LoVo (cell line): ENCODE measurements at places on chromosomes 6 and 20.
A peak's percentile ranks its signal among the peaks of the same experiment; 100 is the strongest.

DNA sequence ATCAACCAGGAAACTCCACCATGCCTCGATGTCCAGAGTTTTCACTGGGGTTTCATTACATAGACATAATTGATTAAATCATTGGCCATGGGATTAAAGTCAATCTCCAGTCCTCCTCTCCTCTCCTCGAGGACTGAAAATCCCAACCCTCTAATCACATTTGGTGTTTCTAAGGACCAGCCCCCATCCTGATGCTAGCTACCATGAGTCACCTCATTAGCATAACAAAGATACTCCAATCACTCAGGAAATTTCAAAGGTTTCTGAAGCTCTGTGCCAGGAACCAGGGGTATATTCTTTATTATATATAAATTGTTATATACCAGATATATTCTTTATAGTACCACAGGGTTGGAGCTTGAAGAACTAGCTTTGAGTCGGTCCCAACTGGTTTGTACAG lies 212.9 kb upstream of the PRND start:
- no peak for DNase-seq

DNA sequence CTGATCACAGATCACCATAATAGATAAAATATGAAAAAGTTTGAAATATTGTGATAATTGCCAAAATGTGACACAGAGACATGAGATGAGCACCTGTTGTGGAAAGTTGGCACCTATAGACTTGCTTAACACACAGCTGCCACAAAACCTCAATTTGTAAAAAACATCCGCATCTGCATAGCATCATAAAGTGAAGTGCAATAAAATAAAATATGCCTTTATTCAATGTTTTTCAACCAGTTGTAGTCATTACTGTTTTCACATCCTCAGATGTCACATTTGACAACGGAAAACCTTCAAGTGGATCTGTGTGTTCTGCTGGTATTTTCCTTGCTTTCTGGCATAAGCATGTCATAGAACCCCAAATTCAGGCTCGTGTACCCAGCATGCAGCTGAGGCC lies 50.2 kb upstream of the IFNGR1 start:
- DNase-seq = no peak

DNA sequence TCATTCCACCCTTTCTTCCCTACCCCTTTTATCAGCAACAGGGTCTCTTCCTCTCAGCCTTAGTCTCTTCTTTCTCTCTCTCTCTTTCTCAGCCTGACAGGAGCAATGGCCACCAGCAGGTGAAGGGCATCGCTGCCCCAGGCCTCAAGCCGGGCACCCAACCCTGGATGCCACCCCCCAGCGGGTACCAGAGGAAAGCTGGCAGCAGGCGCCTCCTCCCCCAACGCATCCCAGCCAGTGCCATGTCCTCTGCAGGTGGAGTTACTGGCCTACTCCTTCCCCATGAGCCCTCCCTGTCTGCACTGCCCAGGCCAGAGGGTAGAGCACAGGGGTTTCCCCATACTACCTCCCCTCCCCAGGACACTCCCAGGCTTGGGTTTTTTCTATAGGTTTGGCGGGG lies 32.2 kb downstream of the EIF2S2 start:
- no peak for DNase-seq

- no peak for DNase-seq
Observed at GRCh38 chr20:4664691-4665360, 56.9 kb upstream of the PRND start.

DNA sequence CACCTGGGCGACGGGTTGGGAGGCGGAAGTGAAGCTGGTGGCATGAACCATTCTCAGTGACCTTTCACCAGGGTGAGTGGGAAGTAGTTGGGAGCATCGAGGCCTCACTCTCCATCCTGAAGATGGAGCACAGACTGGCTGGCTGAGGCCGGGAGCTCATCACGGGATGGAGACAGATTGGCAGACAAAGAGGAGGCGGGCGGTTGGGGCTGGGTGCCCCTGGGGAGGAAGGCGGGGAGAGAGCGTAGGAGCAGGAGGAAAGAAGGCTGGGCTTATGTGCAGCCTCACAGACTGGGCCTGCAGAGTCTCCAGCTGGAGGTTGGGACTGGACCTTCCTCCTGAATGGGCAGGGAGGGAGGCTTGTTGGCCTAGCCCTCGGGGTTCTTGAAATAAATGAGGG lies 44.2 kb upstream of the SCRT2 start:
- no peak for DNase-seq

GRCh38 chr6:74631564-74631963 lies 574.3 kb downstream of the COL12A1 start:
- DNase-seq = no peak

DNA sequence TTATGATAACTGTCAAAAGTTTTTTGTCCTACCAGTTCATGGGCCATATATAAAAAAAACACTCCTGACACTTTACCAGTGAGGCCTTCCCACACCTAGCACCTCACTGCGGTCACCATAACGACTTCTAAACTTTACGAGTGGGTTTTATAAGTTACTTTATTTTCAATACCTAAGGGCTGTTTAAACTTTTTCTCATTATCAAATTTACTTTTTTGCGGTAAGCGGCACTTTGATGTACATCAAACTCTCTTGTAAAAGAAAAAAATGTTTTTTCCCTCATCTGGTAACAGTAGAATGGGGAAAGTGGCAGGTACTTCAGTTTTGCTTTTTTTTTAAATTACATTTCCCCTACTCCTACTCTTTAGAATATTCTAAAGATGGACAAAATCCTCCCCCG lies 36.2 kb downstream of the FYN start:
- DNase-seq = no peak

- DNase-seq = no peak
Observed at GRCh38 chr20:49649672-49650071, 64.0 kb downstream of the B4GALT5 start.

- no peak for DNase-seq
Observed at GRCh38 chr6:65638047-65638831, 68.8 kb downstream of the EYS start.

DNA sequence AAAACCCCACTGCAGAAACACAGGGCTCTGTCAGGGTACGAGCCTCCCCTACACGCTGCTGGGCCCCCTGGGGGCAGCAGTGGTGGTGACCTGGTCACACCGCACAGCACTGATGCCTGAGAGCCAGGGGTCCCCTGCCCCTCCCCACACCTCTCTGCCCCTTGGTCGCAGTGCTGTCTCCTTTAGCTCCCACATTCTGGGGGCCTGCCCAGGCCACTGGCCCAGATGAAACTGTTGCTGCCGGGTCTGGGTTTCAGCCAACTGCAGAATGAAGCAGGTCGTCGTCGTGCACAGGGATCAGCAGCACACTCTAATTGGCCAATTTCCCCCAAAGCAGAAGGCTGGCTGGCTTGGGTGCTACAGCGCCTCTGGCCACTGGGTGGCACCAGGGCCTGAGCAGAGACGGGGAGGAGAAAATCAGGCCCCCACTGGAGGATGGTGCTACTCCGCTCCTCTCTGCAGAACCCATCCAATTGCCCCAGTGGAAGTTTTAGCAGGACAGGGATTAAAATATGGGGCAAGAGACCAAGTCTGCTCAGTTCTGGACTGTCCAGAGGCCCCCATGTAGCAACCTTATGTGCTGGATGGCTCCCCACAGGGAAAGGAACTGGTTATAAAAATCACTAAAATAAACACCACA lies 26.1 kb downstream of the DIDO1 start:
- peak; percentile 26 for DNase-seq

- DNase-seq = peak; percentile 27
Observed at GRCh38 chr20:15673206-15673605, 900.0 kb downstream of the KIF16B start.

- no peak for DNase-seq
Observed at GRCh38 chr6:38375341-38375740, 264.4 kb downstream of the BTBD9 start.

DNA sequence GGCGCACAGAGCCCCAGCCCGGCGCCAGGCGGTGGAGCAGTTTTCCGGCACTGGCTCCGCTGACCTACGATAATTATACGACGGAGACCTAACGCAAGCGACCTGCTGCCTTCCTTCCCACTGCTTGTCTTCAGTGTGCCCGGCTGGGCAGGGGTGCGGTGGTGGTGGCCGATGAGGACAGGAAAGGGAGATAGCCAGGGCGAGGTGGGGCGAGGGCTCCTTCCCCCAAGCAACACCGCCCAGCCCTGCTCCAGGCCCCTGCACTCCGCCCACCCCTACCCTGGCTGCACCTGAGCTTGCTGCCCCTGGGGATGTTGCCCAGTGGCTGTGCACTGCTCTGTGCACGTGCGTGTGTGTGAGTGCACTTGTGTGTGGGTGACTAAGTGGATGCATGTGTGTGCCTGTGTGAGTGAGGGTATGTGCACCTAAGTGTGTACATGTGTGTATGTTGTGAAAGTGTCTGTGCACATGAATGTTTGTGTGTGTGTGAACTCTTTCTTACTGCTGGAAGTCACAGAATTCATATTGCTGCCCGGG lies 42.6 kb upstream of the IRF4 start:
- no peak for DNase-seq

DNA sequence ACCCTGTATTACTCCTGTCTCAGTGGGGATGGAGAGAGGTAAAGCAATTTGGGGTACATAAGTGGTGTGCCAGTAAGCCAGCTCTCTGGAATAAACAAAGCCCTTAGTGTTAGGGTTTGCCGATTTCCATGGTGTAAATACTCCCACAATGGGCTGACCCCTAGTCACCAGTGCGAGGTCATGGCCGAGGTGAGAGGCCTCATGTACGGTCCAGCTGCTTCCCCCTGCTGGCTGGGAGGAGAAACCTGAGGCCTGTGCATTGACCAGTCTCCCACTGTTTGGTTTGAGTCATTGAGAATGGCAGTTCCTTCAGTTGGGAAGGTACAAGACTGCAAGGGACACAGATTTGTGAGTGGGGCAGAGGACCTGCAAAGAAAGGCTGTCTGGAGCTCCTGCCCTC lies 382.0 kb downstream of the CDH26 start:
- no peak for DNase-seq

- DNase-seq = no peak
Observed at GRCh38 chr20:34683667-34684066, 6.8 kb upstream of the PIGU start.

DNA sequence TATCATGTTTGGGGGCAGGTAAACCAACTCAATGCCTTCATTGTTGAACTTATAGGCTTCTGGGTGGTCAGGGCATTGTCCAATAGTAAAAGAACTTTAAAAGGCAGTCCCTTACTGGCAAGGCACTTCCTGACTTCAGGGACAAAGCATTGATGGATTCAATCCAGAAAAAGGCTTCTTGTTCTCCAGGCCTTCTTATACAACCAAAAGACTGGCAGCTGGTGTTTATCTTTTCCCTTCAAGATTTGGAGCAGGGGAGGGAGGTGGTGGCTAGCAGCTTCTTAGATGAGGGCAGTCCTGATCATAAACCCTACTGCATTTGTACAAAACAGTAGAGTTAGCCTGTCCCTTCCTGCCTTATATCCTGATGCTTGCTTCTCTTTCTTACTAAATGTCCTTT lies 57.5 kb downstream of the NCOA3 start:
- no peak for DNase-seq

- DNase-seq = no peak
Observed at GRCh38 chr20:58839474-58839874, 11.2 kb downstream of the GNAS-AS1 start.

DNA sequence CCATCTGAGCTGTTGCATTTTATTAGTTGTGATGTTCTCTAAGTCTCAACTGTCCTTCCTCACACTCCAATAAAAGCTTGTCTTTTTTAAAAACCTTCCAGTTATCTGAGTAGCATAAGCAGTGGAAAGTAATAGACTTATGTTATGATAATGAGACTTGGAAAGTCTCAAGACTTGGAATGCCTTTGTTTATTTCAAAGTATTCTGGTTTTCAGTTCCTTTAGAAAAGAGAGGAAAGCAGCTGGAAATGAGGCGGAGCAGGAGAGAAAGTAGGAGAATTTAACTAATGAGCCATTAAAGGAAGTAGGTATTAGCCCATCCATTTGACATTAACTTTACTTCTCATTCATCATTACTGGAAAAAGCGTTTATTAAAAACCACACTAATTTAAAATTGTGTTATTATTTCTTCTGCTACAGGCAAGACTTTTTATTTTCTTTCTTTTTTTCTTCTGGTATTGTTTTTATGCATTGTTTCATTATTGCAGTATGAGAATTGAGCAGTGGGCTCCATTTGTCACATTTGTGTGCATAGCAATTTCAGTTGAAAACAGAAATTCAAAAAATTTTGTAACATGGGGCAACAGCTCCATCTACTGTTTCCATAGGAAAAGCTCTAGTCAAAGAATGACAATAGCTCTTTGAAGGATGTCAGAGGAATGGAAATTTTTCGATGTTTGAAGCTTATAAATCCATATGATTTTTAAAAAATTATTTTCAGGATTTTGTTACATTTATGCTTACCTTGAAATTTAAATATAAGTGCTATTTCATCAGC lies 194.8 kb downstream of the COL9A1 start:
- DNase-seq = peak; percentile 52

DNA sequence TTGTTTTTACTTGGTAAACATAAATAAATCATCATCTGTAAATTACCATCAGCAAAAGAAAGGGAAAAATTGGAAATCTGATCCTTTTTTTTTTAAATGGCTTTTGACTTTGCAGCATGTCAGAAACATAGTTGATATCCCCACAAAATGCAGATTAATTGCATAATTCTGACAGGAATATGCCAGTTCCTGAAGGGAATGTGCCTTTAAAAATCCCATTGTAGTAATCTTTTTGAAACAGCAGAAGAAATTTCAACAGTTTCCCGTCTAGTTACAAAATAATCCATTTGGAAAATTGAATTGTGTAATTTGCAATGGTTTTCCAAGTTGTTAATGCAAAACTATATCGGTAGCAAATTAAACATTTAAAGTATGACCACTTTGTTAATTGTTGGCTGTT lies 95.2 kb downstream of the DOK5 start:
- no peak for DNase-seq

- no peak for DNase-seq
Observed at GRCh38 chr6:49269190-49269589, 193.9 kb downstream of the MMUT start.

GRCh38 chr20:16692442-16692841 lies 37.4 kb upstream of the SNRPB2 start:
- DNase-seq = no peak

DNA sequence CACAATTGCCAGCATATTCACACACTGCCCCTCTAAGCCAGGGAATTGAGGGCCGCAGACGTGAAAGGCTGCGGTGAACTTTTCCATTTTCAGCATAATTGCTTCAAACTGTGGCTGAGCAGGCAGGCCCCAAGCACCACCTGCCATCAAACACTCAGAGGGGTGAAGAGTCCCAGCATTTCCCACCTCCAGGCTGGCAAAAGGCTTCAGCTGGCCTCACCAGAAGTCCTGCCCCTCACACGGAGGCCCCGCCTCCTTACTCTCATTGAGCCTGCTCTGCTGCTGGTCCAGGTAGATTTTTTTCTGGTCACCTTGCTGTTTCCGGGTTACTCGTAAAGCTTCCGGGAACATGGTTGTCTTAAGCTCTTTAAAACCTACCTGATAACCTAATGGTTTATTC lies 52.0 kb upstream of the PRELID3B start:
- DNase-seq = no peak

DNA sequence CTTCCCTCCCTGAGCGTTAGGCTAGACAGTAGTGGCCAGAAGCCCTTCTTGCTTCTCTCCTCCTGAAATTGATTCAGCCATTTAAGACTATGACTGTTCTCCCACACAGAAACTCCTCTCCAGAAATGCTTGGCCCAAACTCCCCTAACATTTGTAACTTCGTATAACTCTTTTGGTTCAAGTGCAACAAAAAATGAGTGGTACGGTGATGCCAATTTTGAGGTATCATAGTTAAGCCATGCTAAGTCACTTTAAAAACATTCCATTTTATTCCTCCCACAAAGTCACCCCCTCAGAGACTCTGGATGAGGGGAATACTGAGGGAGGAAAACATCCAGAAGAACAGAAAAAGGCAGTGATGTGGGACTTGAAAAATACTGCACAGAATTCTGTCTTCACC lies 21.1 kb upstream of the ROS1 start:
- DNase-seq = no peak
